ENCODE measurements at places on chromosomes 4 and X.

- DNase-seq: no peak
Observed at GRCh38 chr4:179941911-179942310, 2301.3 kb upstream of the TENM3 start.

DNA sequence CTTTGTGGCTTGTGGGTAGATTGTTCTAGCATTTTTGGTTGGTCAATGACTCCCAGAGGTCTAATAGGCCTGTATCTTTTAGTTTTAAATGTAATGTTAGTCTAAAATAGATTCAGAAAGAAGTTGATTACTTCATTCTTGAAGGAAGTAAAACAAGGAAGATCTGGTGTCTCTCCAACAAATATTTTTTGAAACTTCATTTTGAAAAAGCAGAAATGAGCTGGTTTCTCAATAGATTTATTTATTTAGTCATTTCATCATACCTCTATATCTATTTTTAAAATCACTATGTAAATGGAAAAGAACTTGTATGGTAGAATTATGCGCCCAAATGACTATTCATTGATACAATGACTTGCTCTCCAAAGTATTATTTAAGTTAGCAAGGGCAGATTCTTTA is 7.2 kb downstream of the HTR2C start:
- DNase-seq: no peak

DNA sequence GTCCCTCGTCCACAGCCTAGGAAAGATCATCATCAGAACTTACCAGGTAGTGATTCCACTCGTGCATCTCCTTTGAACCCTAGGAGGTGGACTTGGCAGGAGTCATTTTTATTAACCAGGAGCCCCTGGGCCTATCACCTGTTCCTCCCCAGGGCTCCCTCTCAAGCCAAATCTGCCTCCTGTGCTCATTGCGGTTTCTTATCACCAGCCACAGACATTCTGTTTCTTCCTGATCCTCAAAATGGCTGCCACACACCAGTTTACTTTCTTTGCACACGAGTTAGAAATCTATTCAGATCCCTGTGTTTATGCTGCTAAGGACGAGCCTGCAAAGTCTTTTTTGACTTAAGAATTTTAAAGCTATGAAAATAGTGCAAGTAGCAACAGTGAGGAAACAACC is 354.5 kb upstream of the BOD1L1 start:
- DNase-seq: no peak

- no peak for DNase-seq
Observed at GRCh38 chrX:2967998-2968909, 38.1 kb upstream of the ARSH start.

DNA sequence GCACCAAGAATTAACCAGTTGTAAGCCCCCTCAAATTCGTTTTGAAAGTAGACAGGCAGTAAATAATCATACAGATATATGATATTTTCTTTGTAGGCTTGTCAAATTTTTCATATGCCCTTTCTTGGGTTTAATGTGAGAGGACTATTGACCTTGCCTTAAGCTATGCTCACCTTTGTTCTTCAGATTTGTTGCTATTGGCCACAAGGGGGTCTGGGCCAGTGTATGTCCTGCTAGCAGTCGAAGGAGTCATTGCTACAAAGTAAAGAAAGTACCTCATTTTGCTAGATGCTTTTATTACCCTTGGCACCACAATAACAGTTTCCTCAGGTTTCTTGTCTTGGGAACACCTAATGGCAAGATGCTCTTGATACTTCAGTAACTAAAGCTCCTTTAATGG is 51.7 kb downstream of the IGSF1 start:
- no peak for DNase-seq

GRCh38 chrX:53433651-53434639 is at the start of gene HSD17B10:
TSS of gene HSD17B10 (minus strand) at chrX:53434370. CDS start at chrX:53434345, 25 bp downstream.
- peak; percentile 88 for DNase-seq

GRCh38 chr4:65798498-65799127 is 128.3 kb upstream of the EPHA5 start:
- no peak for DNase-seq

DNA sequence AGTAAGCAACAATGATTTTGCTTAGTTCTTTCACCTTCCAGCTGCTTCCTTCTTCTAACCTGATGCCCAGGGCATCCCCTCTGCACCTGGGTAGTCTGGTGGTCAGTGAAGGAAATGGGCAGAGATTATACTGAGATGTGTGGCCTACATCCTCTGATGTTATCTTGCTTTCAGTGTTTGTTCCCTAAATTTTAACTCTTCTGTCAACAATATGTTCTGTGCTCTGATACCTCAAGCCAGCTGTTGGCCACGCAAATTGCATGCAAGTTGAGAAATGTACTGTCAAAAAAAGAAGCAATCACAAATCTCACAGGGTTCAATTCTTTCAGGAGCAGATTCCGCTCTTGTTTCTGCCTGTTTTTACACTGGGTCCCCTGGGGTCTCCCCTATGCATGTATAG is 73.8 kb downstream of the FBXW7 start:
- DNase-seq: no peak

DNA sequence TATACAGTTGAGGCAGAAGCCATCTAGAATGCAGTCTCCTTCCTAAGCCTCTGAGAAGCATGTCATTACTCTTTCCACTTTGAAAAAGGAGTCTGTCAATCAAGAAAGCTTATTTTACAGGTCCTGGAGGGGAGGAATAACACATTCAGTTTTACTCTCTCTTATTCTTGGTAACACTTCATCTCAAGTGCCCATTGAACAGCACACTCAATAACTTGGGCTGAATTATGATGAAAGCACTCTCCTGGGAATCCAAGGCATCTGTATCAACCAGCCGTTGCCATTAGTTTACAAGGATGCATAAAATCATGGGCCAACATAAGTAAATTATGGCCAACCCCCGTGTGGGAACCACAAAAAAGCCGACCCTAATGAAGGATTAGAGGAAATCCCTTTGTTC is 282.4 kb downstream of the C4orf33 start:
- no peak for DNase-seq

DNA sequence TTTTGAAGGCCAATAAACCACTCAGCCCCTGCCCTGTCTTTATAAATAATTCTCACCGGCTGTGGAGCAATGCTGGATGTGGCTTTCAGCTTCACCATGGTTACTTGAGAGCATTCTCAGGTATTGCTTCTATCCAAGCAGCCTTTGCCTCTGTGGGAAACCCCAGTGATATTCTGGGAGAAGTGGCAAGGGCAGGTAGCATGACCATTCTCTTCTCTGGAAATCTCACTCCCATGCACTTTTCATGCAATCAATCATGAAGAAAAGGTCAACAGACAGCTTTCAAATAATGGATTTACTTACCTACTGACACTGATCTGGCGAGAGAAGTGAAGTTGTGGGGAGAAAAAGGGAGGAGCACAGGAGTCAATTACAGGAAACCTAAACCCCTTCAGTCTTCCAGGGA is 49.5 kb downstream of the UNC5C start:
- DNase-seq: no peak

DNA sequence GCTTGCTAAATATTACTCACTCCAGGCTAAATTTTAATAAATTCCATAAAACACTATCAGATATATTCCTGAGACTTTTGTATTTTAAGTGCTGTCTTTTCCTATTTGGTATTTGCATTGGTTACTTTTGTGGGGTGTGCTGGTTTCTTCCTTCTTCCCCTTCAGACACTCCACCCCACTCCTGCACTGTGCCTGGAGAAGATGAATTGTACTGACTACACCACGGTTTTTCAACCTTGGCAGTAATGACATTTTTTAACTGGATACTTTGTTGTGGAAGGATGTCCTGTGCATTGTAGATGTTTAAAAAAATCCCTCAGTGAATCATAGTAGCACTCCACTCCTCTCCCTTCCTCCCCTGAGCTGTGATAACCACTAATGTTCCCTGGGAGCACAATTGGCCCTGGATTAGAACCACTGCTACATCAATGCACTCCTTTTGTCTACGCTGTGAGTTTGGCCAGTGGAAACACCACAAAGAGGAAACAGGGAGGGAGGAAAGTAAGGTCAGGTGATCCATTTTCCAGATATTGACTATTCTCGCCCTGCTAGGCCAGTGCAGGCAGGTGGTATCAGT is 36.3 kb downstream of the SNCA start:
- DNase-seq: no peak

DNA sequence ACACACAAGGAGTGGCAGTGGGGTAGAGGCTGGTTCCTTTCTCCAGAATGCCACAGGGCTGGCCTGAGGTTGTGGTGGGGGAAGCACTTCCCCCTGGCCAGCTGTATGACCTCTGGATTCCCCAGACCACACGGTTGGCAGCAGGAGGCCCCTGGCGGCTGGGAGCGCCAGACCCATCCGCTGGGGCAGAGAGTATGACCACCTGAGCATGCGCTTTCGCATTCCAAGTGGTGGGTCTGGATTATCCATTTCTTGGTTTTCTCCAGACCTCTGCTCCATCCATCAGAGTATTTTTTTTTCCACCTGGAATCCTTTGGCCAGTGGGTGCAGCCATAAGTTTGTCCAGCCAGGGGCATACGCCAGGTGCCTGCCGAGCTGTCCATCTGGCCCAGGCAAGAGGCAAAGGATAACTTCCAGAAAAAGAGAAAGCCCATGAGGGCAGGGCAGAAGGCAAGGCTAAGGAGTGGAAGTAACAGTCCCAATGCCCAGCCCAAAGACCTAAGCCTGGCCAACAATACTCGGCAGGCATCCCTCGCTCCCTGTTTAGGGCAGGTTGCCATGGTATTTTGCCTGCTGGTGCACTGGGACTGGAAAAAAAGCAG is 39.3 kb downstream of the NHSL2 start:
- DNase-seq: no peak

- no peak for DNase-seq
Observed at GRCh38 chr4:144501231-144501780, 144.7 kb upstream of the HHIP start.

- no peak for DNase-seq
Observed at GRCh38 chr4:145539671-145540070, 58.0 kb downstream of the SMAD1 start.

GRCh38 chrX:75997692-75998091 is 175.2 kb upstream of the PBDC1 start:
- no peak for DNase-seq

DNA sequence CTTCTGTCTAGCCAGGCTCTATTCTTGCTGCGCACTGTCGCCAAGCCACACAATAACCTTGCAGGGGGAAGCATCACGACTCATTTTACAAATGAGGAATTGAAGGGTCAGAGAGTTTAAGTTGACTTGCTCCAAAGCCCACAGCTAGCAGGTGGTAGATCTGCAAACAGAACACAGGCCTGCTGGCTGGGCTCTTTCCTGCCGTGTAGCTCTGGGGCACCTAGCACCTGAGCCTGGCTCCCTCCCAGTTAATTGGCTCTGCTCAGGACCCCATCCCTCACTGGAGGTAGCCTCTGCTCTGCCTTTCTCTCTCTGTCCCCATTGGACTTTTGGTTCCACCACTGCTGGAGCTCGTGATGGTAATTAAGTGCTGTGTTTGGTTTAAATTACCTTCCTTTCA is 98.5 kb downstream of the NSUN7 start:
- DNase-seq: peak; percentile 23

DNA sequence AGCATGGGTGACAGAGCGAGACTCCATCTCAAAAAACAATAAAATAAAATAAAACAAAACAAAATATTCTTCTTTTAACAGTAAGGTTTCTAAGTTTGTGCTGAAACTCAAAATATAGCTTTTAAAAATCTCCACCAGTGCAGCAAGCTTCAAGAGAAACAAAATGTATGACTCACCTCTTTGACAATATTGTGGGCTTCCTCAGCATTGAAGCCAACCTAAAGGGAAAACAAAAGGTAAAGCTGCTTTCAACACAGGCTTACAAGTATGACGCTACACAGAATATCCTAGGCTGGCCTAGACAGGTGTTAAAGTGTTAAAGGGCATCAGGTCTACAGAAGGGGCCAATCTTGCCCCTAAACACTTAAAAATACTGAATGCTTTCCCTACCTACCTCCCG is 1.2 kb downstream of the DYNLT3 start:
- peak; percentile 1 for DNase-seq

GRCh38 chr4:70630162-70630561 is 1.6 kb downstream of the ENAM start:
- DNase-seq: no peak

GRCh38 chr4:74230902-74231499 is 73.1 kb downstream of the MTHFD2L start:
- no peak for DNase-seq

DNA sequence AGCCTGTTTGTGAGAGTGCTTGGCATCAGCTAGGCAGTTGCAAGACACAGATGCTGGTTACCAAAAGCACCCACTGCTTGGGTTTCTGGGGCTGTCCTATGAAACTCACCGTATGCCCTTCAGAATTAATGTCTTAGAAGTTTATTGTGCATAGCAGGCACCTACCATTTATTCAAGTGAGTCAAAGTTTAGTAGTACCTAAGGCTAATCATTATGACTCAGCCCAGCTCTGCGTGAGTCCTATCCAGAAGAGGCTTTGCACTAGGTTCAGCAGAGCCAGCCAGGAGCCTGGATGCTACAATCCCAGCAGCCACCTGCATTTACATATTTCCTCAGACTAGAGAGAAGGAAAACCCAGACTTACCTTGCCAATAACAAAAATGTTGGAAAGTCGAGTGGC is 4.2 kb downstream of the RPS4X start:
- DNase-seq: no peak

DNA sequence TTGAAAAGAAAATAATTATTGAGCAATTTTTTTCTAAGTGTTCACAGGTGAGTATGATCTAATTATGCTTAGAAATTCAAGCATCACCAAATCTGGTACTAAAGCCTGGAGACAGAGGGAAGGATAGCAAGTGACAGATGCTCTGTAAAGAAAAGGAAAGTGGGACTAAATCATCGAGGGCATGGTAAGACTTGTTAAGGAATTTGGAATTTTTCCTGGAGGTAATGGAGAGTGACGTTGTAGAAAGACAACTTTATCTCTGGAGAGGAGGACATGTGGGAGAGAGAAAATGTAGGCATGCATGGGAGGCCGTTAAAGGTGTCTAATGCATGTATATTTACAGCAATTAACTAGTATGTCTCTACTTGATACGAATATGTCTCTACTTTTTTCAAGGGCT is 333.2 kb upstream of the ATOH1 start:
- no peak for DNase-seq

GRCh38 chr4:156991161-156991560 is 19.6 kb upstream of the PDGFC start:
- no peak for DNase-seq

DNA sequence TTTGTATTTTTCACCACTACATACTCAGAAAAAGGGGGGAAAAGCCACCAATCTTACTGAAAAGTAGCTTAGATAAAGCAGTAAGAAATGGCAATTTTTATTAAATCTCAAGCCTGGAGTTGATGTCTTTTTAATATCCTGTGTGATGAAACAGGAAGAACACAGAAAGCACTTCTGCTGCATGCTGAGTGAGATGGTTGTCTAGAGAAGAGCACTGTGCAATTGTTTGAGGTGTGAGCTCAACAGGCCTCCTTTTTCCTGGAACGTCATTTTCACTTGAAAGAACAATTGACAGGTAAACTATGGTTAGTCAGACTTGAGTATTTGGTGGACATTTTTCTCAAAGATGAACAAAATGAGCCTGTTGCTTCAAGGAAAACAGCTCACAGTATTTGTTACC is 73.9 kb downstream of the RTL5 start:
- DNase-seq: no peak

DNA sequence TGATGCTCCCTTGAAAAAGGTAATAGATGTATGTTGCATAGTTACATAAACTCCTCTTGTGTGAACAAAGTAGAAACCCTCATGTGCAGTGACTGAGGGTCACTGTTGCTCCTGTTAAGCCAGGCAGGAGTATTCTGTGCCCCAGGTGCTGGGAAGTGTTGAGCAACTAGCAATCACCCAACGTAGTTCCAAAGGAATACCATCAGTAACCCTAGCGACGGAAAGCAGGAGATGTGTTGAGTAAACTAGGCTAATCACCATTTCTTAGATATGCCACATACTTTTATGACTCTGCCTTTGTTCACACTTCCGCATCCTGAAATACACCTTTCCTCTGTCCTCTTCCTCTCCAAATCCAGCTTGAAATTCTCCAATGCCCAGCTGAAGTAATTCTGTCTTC is 50.9 kb upstream of the TAB3 start:
- DNase-seq: no peak

Data from NAMALWA (cell line).